Stimulated activated CD8-positive, alpha-beta memory T cell treated with anti-CD3 and anti-CD28 coated beads, Interleukin-12 subunit alpha, Interleukin-12 subunit beta, amount 100 ng/mL, for 4 hours (primary cell): ENCODE measurements at places on chromosomes 12 and 14.

- no peak for DNase-seq
These were observed 129.8 kb downstream of the PTPRB start for GRCh38 chr12:70507442-70507841.

DNA sequence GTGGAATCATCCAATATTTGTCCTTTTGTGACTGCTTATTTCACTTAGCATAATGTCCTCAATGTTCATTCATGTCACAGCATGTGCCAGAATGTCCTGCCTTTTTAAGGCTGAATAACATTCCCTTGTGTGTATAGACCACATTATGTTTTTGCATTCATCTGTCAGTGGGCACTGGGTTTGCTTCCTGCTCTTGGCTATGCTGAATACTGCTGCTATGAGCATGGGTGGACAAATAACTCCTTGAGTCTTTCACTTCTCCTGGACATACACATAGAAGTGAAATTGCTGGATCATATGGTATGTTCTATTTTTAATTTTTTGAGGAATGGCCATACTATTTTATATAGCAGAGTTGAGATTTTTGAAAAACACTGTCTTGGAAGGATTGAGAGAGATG lies 46.9 kb downstream of the GPR68 start:
- no peak for DNase-seq

GRCh38 chr12:124824195-124824594 lies 39.5 kb downstream of the SCARB1 start:
- no peak for DNase-seq

GRCh38 chr12:71552728-71553501 lies 110.7 kb downstream of the ZFC3H1 start:
- DNase-seq: no peak

- DNase-seq: no peak
These were observed 2.1 kb upstream of the DIO3 start for GRCh38 chr14:101559250-101559623.

GRCh38 chr12:78189656-78190055 lies 359.0 kb downstream of the NAV3 start:
- DNase-seq: no peak

- no peak for DNase-seq
These were observed 107.3 kb downstream of the SAMD4A start for GRCh38 chr14:54674046-54674741.
